ENCODE measurements at places on chromosomes 1 and 21.

DNA sequence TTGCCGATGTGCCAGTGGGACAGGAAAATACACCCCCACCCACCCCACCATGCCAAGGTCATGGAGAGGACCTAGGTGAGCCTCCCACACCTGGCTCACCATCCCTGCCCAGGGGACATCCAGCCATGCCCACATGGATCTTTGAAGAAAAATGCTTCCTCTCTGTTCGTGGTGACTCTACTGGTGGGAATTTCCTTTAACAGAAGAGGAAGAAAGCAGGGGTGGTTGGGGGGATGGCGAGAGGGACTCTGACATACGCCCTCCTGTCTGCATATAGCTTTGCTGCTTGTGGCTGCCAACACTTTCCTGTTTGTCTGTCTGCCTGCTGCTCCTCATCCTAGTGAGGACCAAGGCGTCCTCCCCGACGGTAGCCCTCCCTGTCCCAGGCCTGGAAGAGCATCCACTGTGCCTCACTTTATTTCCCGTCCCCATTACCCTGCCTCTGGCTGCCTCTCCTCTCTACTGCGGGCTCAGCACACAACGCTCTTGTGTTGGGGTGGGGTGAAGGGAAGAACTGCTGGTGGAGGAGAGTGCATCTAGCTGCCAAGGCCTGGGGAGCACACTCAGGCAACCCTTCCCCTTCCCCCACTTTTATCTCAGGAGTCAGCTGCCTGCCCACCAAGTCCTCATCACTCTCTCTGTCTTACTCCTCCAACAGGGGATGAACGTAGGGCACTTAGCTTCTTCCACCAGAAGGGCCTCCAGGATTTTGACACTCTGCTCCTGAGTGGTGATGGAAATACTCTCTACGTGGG lies 2.5 kb downstream of the SEMA4A start:
- DNase-seq: no peak

- no peak for DNase-seq
These were observed 8.4 kb downstream of the TXLNA start for GRCh38 chr1:32187850-32188249.

DNA sequence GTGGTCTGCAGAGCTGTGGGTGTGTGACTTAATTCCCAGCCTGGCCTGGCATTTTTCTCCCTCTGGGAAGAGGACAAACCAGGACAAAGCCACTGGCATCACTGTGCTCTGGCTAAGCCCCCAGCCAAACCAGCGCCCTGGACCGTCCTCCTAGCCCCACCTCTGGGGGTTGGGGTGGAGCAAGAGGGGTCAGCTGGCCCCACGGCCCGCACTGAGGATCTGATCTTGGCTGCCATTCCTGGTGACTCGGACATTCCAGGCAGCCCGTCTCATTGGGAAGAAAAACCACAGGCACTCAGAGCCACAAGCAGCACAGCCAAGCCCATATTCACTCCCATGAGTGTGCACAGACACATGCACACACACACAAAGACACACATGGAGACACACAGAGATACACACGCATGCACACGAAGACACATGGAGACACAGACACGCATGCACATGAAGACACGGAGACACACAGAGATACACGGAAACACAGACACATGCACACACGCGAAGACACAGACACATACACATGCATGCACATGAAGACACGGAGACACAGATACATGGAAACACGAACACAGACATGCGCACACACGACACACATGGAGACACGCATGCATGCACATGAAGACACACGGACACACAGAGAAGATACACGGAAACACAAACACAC lies 2.3 kb upstream of the MXRA8 start:
- peak; percentile 93 for DNase-seq

- DNase-seq: no peak
These were observed 8.2 kb downstream of the P3H1 start for GRCh38 chr1:42758641-42759040.

- DNase-seq: no peak
These were observed 89.2 kb upstream of the POU3F1 start for GRCh38 chr1:38135625-38136414.

DNA sequence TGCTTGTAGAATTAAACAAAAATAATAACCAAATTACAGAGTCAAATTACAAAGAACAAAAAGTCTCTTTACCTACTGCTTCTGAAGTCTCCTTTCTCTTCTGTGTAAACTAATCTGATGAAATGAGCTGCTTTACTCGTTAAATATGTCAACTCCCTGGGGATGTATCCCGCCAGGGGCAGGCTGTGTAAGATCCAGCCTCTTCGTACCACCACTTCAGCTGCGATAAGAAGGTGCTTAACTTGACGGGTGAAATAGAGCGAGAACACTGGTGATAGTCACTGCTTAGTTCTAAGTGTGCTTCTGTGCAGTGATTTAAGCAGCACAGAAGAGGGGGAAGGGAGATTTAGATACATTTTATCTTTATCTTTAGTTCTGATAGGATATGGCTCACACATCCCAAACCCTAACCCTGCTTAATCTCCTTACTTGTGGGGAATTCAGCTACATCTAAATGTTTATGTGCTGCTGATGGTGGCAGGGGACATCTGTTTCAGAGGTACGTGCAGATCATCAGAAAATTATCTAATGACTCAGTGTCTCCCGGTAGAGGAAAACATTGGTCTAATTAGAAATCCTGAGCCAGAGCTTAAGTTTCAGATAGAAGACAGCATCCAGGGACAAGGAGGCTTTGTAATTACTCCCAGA lies 46.0 kb downstream of the RHOU start:
- DNase-seq: no peak

DNA sequence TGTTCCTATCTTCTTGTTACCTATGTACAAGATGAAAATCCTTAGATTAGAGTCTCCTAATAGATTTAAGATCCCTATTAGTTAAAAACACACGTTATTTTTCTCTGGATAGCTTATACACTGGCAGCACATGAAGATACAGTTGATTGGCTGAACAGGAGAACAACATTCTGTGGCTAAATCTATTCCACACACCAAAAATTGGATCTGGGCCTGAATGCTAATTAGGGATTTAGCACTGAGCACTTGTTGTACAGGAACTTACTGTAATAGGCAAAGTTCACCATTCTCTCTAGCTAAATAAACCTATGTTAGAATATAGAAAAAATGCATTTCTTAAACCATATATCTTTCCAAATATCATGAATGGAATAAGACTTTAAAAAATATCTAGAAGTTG lies 117.1 kb upstream of the PTGFR start:
- DNase-seq: no peak

GRCh38 chr1:107536266-107536665 lies 395.4 kb downstream of the NTNG1 start:
- DNase-seq: no peak

- DNase-seq: no peak
These were observed 16.3 kb upstream of the SDHB start for GRCh38 chr1:17070163-17070525.

DNA sequence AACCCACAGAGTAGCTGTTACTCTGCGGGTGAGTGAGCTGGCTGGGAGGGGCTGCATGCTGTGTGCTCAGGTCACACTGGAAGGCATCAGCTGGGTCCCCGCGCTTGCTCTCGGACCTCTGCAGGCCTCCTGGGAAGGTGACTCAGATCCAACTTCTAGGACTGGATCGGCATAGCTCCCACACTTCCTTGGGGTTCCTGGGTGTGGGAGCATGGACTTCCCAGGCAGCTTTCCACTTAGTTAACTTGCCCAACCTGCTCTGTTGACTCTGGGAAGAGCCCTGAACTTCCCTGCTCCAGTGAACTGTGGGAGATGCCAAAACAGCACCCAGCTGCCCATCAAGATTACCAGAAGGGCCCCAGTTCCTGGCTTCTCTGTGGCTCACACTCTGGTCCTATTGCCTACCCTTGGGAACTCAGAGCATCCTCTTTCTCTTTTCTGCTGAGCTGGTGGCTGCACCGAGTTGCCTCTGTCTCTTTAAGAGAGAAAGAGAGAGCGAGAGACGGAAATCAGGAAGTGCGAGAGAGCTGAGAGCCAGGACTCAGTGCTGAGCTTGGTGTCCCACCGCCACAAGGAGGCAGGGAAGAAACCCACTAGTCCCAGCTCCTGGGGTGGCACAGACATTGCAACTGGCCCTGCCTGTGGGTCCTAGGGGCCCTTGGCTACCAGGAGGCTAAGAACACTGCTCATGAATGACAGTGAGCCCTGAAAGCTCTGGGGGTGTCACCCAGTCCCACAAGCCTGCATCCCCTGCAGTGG lies at the start of gene IKBKE:
TSS of gene IKBKE (plus strand) at position 544 of the 759 bp plus-strand sequence. CDS start 2,752 bp downstream, outside the sequence.
- no peak for DNase-seq

DNA sequence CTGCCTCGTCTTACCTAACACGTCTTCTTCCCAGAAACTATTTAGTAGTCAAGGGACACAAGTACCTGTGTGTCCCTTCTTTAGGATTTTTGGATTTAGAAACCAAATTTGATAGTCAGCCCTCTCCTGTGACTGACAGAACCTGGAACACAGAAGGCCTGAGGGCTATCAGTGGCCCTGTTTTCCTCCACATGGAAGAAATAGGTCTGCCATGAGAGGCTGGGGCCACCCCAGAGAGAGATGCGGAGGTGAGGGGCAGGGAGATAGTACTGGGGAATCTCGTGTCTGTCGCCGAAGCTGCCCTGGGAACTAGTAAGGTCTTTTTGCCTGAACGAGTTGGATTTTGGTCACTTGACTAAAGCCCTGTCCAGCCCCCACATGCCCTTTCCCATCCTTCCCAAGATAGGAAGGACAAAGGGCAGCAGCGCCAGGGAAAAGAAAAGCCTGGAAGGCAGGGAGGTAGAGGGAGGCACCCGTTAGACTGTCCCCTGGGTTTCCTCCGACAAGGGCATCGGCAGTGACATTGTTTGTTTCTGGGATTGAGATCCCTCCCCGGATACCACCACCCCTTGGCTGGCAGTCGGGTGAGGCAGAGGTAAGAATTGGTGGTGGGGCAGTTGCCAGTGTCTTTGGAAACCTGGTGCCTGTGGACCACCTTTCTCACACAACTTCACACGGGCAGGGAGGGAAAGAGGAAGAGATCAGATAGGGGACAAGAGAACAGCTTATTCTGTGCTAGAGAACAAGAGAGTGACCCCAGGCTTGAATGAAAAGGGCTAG lies 19.8 kb downstream of the SMIM12 start:
- DNase-seq: no peak

- no peak for DNase-seq
These were observed 21.5 kb downstream of the RAP1GAP start for GRCh38 chr1:21647431-21648351.

DNA sequence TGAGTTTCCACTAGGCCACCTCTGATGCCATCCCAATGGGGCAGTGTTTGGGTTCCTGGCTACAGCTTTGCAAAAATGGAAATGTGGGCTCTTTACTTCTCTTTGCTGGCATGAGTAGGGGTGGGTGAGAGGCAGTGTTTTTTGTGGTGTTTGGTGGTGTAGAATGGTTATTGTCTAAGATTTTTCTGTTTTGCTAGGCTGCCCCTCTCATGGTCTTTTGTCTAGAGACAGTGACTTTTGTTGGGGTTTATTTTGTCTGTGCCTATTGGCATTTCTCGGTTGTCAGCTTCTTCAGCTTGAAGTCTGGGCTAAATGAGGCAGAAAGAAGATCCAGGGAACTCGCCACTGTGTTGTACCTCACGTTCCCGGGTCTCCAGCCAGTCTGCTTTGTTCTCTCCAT lies 112.1 kb downstream of the CENPF start:
- no peak for DNase-seq

GRCh38 chr1:242788771-242789170 lies 264.3 kb upstream of the PLD5 start:
- no peak for DNase-seq

DNA sequence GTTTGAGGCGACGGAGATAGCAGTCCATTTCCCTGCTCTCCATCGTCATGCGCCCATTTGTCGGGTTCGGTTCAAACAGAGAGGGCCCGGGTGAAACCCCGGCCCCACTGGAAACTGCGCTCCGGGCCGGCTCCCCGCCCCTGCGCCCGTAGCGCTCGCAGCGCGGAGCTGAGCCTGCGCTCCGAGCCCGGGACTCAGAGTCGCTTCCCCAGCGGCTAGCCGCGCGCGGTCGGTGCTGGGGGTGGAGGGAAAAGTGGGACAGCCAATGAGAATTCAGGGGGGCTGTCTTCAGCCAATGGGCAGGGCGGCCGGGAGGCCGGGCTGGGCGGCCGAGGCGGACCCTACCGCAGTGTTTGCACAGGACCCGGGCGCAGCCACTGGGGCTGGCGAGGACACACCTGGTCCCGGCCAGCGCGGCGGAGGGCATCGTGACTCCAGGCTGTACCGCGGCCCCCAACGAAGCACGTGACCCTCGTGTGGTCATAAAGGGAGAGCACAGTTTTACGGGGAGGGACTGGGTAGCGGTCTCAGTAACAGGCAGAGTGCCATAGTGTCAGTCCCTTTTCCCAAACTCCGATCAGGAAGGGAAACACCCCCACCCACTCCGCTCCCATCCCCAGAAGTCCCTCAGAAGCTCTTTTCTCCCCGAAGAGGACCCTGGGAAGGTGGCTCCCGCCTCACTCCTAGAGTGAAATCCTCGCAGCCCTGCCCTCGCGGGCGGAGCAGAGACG lies at the start of gene INKA2:
TSS of gene INKA2 (minus strand) at position 202 of the 731 bp plus-strand sequence. CDS start at position 49, 153 bp downstream.
- DNase-seq: no peak

GRCh38 chr1:55359611-55360010 lies 144.4 kb upstream of the USP24 start:
- DNase-seq: no peak

DNA sequence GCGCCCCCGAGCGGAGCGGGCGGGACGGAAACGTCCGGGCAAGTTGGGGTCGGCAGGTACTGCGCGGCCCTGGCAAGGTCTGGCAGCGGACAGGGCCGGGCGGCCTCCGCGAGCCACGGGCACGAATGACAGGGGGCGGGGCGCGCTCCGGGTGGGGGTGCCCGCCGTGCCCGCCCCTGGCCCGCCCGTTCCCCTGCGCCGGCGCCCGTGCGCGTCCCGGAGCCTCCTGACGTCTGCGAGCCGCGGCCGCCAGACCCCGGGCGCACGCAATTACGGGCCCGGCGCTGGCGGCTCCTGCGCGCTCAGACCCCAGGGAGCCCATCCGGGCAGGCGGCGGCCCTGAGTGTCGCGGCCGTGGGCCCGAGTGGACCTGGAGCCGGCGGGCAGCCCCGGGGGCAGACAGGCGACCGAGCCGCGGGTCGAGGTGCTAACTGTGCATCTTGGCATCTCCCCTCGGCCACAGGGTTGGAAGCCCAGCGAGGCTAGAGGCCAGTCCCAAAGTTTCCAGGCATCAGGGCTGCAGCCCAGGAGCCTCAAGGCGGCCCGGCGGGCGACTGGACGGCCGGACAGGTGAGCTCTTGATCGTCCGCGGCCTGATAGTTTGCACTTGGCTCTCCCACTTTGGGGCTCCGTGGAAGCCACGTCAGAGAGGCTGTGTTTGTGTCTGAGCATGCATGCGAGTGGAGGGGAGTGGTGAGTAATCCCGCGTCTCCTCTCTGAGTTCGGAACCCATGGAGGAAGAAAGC lies 918 bp downstream of the MIB2 start:
- no peak for DNase-seq
